ENCODE measurements at places on chromosomes 12 and 14.

DNA sequence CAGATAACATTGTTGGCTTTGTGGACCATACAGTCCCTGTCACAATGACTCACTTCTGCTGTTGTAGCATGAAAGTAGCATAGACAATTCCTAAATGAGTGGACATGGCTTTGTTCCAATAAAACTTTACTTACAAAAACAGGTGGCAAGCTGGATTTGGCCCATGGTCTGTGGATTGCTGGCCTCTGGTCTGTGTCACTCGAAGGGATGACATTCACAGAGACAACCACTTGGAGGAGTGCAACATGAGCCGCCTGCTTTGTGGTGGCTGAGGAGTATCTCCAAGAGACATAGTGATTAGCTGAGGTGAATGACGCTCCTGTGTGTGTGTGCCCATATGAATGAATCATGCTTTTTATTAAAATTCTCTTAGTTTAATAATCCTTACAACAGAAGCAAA is 81.3 kb upstream of the NRXN3 start:
- DNase-seq, result no peak

- DNase-seq, result no peak
Observed at GRCh38 chr14:50072395-50072794, 44.0 kb downstream of the VCPKMT start.

DNA sequence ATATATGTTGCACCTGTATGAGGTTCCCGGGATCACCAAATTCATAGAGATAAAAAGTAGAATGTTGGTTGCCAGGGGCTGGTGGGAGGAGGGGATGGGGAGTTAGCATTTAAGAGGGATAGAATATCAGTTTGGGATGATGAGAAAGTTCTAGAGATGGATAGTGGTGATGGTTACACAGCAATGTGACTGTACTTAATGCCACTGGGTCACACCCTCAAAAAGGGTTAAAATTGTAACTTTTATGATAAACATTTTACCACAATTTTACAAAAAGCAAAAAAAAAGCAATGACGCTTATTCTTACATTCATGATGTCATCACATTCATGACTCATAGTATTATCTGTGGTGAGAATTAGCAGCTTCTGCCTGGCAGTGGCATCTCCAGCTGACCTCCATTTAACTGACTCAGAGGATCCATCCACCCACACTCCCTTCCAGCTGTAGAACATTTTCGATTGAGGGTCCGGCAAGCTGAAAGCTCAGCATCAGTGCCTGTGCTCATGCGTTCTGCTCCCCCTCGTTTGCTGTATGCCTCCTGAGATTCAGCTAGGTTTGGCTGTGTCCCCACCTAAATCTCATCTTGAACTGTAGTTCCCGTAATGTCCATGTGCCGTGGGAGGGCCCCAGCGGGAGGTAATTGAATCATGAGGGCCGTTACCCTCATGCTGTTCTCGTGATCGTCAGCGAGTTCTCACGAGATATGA is 64.8 kb upstream of the TMEM260 start:
- DNase-seq, result no peak

GRCh38 chr12:31323391-31324115 is 2.4 kb downstream of the SINHCAF start:
- DNase-seq, result no peak

DNA sequence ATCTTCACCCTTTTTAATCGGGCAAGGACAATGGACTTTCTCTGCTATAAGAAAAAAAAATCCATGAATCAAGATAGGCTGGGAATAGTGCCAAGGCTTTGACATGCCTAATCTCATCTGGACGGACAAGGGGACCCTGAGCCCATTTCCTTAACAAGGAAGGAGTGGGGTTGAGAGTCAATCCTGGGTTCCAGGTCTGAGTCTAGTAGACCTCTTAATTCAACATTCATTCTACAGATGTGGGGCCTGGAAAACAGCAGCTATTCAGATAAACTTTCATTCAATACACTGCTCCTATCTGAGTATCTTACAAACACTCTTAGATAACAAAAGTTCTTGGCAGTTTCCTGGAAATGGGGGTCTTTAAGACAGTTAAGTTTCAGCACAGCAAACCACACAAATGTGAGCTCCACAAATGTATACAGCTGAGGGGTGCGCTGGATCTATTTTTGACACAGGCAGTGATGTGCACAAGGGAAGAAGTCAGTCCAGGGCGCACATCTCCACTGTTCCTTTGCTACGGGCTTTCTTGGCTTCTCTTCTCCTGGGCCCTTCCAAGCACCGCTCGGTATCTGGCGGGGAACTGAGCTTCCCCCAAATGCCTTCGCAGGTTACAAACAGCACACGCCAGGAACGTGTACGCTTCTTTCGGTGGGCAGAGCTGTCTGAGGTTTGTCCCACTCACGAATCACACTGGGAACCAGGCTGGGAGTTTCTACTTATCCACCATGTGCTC is 82.2 kb upstream of the GPR68 start:
- DNase-seq, result no peak

GRCh38 chr14:73240816-73241480 is 3.6 kb downstream of the PAPLN start:
- DNase-seq, result no peak

GRCh38 chr12:66678338-66679275 is at the start of gene GRIP1:
TSS of gene GRIP1 (minus strand) at chr12:66679076. CDS start at chr12:66678904, 172 bp downstream.
- no peak for DNase-seq

GRCh38 chr14:90491221-90491885 is 94.5 kb downstream of the CALM1 start:
- DNase-seq, result peak; percentile 18

DNA sequence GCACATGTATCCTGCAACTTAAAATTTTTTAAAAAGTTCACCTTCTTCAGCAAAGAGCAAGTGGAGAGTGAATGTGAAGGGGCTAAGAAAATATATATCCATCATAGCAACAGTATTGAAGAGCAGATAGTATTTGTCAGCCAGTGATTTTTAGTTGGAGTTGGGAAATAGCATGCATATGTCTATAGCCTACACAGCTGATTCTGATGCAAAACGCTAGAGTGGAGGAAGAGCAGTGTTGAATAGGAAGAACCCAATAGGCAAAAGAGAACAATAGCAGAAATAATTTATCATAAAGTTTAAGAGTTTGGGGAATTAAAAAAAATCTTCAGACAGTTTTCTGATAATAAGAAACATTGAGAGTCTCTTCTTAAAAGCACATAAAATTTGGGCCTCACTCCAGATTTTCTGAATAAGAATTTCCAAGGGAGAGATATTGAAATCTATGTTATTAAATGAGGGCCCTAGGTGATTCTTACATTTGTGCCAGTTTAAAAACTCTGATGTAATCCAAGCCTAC is 12.0 kb downstream of the PDE6H start:
- DNase-seq, result no peak

DNA sequence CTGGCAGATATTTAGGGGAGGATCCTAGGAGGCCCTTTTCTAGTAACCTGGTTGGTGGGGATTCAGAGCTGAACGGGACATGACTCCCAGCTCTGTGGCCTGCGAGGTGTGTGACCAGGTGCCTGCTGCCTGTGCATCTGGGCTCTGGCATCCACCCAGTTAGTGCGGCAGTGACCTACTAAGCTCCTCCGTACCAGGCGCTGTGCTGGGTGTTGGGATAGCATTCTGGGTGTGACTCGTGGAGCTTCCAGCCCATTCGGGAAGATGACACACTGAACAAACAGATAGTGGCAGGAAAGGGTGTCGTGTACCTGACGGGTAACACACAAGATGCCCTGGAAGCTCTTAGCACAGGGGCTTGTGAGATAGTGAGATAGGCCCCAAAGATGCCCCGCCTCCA is 80.9 kb downstream of the ACACB start:
- DNase-seq, result no peak

DNA sequence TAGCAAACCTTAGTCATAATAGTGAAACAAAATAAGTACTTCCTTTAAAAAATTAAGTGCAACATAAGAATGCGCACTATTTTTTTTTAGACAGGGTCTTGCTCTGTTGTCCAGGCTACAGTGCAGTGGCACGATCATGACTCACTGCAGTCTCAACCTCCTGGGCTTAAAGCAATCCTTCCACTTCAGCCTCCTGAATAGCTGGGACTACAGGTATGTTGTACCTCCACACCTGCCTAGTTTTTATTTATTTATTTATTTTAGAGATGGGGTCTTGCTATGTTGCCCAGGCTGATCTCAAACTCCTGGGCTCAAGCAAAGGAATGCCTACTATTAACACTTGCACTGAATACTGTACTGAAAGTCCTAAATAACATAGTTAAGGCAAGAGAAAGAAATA is 93.8 kb downstream of the NUMB start:
- no peak for DNase-seq

GRCh38 chr12:65741656-65742017 is 82.6 kb upstream of the HMGA2 start:
- DNase-seq, result no peak

DNA sequence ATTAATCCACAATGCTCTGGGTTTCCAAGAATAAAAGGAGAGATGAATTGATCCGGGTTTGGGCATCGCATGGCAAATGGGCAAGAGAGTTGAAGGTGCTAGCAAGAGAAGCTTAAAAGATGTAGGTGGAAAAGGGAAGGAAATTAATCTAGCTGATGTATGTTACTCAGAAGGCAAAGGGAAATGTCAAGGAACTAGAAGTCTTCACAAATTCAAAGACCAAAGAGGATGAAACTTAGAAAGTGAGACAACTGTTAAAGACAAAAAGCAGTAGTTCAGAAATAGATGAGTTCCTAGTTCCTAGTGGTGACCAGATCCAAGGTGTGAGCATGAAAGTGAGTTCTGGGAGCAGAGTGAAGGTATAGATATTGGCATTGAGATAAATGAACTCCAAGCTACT is 228.3 kb downstream of the SEC23A start:
- no peak for DNase-seq

DNA sequence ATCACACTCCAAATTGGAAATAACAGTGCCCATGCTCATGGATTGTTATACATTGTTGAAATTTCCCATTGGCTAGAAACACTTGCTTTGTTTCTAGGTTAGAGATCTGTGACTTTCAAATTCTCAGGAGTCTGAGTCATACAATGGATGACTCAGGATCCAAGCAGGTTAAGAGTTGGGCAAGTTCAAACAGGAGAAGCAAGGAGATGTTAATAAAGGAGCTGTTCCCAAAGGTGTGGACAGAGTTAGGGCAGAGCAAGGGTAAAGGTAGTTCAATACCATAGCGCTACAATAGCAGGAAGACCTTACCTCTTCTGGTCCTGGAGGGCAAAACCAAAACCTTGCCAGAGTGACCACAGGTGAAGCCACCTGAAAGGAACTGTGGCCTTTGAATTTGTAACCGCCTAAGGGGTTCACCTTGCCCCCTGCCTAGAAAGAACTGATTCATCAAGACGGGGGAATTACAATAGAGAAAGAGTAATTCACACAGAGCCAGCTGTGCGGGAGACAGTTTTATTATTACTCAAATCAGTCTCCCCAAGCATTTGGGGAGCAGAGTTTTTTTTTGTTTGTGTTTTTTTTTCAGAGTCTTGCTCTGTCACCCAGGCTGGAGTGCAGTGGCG is 4.2 kb upstream of the AMN1 start:
- no peak for DNase-seq

GRCh38 chr12:94074216-94074979 is 74.0 kb upstream of the PLXNC1 start:
- DNase-seq, result no peak

- DNase-seq, result no peak
Observed at GRCh38 chr14:84581041-84581440, 948.9 kb upstream of the FLRT2 start.

GRCh38 chr12:62472472-62472871 is 5.8 kb downstream of the MON2 start:
- no peak for DNase-seq
